Tibial artery (tissue), 4 donors: ENCODE measurements at places on chromosomes 3 and 15.

- H3K27me3 ChIP-seq: no peaks in the 10 kb centered on the region
- H3K27ac ChIP-seq: peak overlapping the region; percentile 91
- H3K4me3 ChIP-seq: peak overlapping the region; percentile 81
- peaks cover 5% of the 10 kb centered on the region for H3K36me3 ChIP-seq
- DNase-seq: no peak
- H3K4me1 ChIP-seq: peaks cover 8% of the 10 kb centered on the region
These were observed 694 bp upstream of the EEFSEC start for GRCh38 chr3:128152419-128153155.

DNA sequence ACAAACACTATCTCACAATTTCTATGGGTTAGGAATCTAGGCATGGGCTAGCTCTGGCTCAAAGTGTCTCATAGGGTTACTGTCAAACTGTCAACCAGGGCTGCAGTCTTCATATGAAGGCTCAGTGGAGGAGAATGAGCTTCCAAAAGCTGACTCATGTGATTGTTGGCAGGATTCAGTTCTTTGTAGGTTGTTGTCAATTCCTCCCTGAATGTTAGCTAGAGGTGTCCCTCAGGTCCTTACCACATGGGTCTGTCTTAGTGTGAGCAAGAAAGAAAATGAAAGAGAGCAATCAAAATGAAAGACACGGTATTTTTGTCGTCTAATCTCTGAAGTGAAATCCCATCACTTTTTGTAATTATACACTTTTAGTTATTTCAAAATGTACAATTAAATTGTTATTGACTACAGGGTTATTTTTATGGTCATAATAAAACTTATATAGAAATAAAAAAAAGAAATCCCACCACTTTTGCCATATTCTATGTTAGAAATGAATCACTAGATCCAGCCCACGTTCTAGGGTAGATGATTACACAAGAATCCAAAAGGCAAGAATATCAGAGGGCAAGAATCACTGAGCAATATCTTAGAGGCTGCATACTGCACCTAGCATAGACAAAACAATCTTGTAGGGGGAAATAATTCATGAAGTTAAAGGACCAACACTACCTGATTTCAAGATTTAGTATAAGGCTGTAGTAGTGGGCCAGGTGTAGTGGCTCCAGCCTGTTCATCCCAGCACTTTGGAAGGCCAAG lies 8.4 kb downstream of the ACSBG1 start:
- H3K4me3 ChIP-seq: no peak overlapping the region
- DNase-seq: no peak
- H3K4me1 ChIP-seq: no peaks in the 10 kb centered on the region
- H3K36me3 ChIP-seq: no peaks in the 10 kb centered on the region
- no peak overlapping the region for H3K27ac ChIP-seq
- no peaks in the 10 kb centered on the region for H3K27me3 ChIP-seq

- H3K36me3 ChIP-seq: no peaks in the 10 kb centered on the region
- H3K27ac ChIP-seq: no peak overlapping the region
- H3K4me3 ChIP-seq: no peak overlapping the region
- DNase-seq: no peak
These were observed 123.0 kb downstream of the LIPC start for GRCh38 chr15:58554758-58555157.

GRCh38 chr3:31354373-31354772 lies 178.4 kb upstream of the STT3B start:
- H3K4me3 ChIP-seq: no peak overlapping the region
- DNase-seq: no peak
- H3K27ac ChIP-seq: no peak overlapping the region

- no peak for DNase-seq
- H3K36me3 ChIP-seq: no peaks in the 10 kb centered on the region
- no peak overlapping the region for H3K4me3 ChIP-seq
These were observed 157.0 kb downstream of the TLE3 start for GRCh38 chr15:69940441-69941300.

DNA sequence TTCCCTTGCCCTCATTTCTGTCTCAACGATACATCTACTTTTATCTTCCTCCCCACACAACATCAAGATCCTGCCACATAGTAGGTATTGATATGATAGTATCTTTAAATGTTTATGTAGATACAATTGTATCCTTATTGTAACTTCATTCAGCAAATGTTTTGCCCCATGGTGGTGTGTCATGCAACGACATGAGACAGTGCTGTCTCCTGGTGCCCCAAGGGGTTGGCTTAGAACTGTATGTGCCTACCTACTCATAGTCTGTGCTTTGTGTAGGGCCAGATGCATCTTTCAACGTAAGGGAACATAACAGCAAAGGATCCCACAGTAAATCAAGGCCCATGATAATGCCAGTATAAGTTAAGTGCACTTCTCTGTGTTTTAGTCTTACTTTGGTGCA lies 2.8 kb upstream of the CD47 start:
- H3K27me3 ChIP-seq: no peaks in the 10 kb centered on the region
- DNase-seq: no peak
- H3K27ac ChIP-seq: no peak overlapping the region
- no peak overlapping the region for H3K4me3 ChIP-seq

DNA sequence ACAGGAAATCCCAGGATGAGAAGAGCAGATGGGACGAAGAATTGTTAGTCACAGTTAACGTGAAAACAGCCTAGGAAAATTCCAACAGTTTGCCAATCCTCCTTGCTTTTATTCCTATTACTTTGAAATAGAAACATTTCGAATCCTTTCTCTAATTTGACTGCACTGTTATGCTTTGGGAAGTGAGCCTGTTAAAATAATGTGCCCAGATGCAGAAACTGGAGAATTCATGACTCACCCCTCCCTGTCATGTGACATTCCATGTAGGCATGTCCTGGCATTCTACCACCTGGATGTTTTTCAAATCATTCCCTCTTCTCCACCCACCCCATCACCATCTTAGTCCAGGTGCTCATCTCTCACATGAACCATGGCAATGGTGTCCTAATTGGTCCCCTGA lies 107.3 kb downstream of the MINAR1 start:
- no peaks in the 10 kb centered on the region for H3K27me3 ChIP-seq
- no peaks in the 10 kb centered on the region for H3K4me1 ChIP-seq
- DNase-seq: no peak
- no peaks in the 10 kb centered on the region for H3K36me3 ChIP-seq
- H3K27ac ChIP-seq: no peak overlapping the region

DNA sequence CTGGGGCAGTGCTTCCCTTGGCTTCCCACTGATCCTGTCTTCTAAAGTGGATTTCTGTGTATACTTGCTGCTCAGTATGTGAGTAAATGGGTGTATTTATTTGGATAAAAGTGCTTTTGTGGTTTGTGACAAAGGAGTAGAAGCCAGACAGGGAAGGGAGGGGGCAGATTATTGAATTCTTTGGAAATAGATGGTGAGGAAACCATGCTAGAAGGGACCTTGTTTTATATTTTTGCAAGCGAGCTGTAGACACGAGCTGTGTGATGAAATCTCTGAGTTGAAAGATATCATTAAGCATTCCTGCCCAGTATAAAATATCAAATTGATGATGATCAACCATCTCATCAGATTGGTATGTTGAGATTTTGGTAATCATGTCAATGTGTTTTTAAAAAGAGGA lies 68.9 kb downstream of the DUT start:
- H3K36me3 ChIP-seq: no peaks in the 10 kb centered on the region
- no peaks in the 10 kb centered on the region for H3K27me3 ChIP-seq
- no peak overlapping the region for H3K4me3 ChIP-seq
- peaks cover 10% of the 10 kb centered on the region for H3K4me1 ChIP-seq
- DNase-seq: no peak

DNA sequence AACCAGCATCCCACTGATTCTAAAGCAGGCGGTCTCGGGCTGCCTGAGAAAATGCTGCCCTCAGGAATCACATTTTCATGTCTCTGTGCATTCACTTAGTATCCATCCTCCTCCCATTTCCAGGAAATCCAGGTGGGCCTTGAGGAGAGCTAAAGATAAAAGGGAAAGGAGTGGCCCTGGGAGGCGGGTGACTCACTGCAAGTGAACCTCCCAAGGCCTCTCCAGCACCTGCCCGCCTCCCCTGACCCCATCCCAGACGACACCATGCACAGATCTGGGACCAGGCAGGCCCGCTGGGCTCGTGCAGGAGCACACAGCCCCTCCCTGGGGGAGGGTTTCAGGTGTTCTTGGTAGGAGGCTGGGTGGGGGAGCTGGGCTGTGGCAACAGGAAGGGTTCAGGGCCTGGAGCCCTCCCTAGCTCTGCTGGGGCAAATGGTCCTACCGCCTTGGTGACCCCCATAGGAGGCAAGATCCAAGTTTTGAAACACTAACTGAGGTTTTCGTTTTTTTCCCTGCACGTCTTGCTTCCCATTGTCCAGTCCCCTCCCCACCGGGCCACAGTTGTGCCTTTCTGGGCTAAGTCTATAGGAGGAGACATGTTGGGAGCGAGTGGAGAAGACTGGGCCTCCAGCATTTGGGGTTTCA lies 22.2 kb downstream of the MELTF start:
- no peaks in the 10 kb centered on the region for H3K27me3 ChIP-seq
- no peaks in the 10 kb centered on the region for H3K4me1 ChIP-seq
- DNase-seq: no peak
- no peaks in the 10 kb centered on the region for H3K36me3 ChIP-seq
- no peak overlapping the region for H3K27ac ChIP-seq
- H3K4me3 ChIP-seq: no peak overlapping the region

- no peak for DNase-seq
- H3K4me1 ChIP-seq: no peaks in the 10 kb centered on the region
- no peaks in the 10 kb centered on the region for H3K36me3 ChIP-seq
- H3K27ac ChIP-seq: peak overlapping the region; percentile 76
These were observed 100.3 kb downstream of the ADCY5 start for GRCh38 chr3:123348471-123349200.

DNA sequence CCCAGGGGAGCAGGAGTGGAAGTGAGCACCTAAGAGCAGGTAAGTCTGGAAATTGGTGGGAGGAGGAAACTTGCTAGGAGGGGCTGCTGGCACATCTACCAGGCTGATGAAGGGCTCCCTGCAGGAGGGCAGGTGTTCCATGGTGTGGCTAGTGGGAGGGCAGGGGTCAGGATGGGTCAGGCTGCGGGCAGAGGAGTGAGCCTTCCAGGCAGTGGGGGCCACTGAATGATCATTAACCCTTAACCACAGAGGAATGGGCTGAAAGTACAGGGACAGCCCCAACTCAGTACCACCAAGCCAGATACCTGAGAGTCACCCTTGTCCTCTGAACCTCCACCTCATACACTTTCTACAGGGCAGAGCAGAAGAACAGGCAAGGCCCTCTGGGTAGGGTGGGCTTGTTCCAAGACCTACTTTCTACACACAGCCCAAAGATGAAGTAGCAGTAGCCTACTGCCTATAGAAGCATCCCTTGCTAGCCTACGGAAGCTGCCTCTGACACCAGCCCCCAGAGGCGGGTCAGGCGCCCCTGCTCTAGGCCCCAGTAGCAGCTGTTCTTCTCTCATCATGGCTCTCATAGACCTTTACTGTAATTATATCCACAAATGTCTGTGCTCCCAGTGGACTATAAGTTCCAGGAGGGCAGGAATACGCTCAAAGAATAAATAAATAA lies 4.6 kb downstream of the RAB6B start:
- no peaks in the 10 kb centered on the region for H3K27me3 ChIP-seq
- no peaks in the 10 kb centered on the region for H3K36me3 ChIP-seq
- peaks cover 13% of the 10 kb centered on the region for H3K4me1 ChIP-seq
- no peak overlapping the region for H3K27ac ChIP-seq
- no peak for DNase-seq
- no peak overlapping the region for H3K4me3 ChIP-seq

GRCh38 chr3:148146947-148147826 lies 550.5 kb upstream of the AGTR1 start:
- no peaks in the 10 kb centered on the region for H3K27me3 ChIP-seq
- no peaks in the 10 kb centered on the region for H3K36me3 ChIP-seq
- H3K27ac ChIP-seq: no peak overlapping the region
- DNase-seq: no peak
- no peak overlapping the region for H3K4me3 ChIP-seq

DNA sequence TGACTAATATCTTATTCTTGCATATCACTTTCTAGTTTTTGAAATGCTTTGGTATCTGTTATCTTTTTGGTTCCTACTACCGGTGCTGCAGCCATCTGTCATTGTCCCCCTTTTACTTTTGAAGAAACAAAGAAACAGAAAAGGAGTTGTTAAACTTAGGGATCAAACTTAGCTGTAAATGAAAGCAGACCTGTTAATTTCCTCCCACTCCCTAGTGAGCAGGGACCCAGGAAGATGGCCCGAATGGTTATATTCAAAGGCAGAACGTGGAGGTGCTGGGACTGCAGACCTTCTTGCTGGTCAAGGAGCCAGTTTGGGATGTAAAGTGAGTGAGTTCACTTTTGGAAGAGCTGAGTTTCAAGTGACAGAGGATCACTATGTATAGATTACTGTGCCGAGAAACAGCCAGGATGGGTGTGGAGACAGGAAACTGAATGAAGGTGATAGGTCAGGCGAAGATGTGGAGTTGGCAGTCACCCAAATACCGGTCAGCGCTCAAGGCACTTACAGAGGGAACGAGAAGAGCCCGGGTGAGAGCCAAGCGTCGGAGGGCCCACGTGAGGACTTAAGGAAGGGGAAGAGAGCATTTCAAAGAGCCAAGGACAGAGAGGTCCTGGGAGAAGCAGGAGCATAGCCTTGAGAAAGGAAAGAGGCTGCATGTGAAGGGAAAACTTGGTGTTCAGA lies 20.1 kb downstream of the KBTBD8 start:
- H3K4me1 ChIP-seq: no peaks in the 10 kb centered on the region
- H3K27me3 ChIP-seq: no peaks in the 10 kb centered on the region
- H3K4me3 ChIP-seq: no peak overlapping the region
- no peaks in the 10 kb centered on the region for H3K36me3 ChIP-seq
- no peak for DNase-seq
- H3K27ac ChIP-seq: no peak overlapping the region

DNA sequence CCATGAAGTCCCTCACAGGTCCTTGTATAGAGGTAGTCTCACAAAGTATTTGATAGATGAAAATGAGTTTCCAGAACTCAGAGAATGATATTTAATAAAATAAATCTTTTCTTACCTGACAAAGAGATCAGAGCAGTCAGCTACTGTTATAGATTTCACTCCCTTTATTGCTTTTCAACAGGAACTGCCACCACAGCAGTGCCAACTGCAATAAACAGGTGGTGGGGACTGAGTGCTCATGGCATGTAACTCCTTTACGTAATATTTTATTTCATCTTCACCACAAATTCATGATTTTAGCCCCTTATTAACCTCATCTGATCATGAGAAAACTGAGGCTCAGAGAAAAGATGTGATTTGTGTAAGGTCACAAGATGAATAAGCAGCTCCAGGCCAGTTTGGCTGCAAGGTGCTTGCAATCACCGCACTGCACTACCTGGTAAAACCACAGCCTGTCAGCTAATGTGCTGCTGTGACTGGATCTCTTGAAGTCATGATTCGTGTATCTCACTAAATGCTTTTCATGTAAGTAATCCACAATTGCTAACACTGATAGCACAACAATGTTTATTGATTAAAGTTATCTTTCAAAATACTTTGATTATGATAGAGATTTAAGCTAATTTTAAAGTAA lies 78.8 kb downstream of the WNT5A start:
- no peak overlapping the region for H3K4me3 ChIP-seq
- no peaks in the 10 kb centered on the region for H3K36me3 ChIP-seq
- H3K27ac ChIP-seq: no peak overlapping the region
- H3K27me3 ChIP-seq: no peaks in the 10 kb centered on the region
